CD4-positive, alpha-beta T cell treated with Interleukin-6 at 100 ng/mL for 8 hours (primary cell): ENCODE measurements at places on chromosomes 12 and 14.

DNA sequence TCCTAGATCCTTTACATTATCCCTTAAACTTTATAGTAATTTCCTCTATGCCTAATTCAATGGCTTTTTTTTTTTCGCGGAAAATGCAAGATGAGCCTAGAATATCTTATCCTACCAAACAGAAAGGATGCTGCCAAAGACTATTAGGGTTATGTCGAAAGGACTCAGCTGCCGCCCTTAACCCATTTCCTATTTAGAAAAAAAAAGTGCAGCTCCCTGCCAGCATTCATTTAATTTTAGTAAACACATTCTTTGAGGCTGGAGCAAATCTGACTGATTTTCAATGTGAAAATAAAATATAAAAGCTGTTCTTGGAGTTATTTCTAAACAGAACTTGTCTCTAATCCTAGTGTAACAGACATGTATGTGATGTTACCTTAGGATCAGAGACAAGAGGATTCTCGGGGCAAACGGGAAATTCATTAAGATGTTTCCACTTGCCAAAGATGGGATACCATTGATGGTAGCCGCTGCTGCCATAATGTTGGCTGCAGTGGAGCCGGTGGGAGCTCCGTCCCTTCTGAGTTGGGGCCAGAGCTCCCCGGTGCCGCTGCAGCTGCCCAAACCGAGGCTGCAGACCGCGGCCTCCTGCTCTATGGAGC lies 8.2 kb upstream of the A2M start:
- no peak for DNase-seq

- no peak for DNase-seq
Measured at GRCh38 chr14:93736378-93737014, 51.8 kb downstream of the PRIMA1 start.

DNA sequence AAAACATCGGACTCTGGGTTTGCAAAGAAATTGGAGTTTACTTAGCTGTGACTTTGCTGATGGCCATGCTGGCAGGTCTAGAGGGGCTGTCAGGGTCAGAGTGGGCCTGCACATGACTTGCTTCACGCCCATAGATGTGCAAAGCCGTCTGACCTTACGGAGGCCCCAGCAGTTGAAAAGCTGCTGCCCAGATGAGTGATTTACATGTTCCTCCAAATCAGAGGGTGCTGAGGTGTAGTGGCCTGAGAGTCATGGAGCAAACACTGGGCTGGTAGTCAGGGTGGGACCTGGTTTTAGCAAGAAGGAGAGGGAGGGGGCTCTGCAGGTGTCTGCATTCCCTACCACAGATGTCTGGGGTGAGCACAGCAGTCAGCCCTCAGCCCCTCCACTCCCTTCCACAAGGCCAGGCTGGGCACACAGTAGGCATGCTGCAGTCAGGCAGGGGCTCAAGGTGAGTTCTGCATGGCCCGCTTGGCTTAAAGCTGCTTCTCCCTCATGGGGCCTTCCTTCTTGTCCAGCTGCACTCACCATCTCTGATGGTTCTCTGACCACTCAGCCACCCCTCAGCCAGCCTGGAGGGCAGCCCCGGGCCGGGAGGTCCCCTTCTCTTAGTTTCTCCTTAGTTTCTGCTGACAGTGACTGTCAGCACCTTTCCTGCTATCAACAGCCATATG lies 34.2 kb upstream of the EML1 start:
- DNase-seq = no peak

DNA sequence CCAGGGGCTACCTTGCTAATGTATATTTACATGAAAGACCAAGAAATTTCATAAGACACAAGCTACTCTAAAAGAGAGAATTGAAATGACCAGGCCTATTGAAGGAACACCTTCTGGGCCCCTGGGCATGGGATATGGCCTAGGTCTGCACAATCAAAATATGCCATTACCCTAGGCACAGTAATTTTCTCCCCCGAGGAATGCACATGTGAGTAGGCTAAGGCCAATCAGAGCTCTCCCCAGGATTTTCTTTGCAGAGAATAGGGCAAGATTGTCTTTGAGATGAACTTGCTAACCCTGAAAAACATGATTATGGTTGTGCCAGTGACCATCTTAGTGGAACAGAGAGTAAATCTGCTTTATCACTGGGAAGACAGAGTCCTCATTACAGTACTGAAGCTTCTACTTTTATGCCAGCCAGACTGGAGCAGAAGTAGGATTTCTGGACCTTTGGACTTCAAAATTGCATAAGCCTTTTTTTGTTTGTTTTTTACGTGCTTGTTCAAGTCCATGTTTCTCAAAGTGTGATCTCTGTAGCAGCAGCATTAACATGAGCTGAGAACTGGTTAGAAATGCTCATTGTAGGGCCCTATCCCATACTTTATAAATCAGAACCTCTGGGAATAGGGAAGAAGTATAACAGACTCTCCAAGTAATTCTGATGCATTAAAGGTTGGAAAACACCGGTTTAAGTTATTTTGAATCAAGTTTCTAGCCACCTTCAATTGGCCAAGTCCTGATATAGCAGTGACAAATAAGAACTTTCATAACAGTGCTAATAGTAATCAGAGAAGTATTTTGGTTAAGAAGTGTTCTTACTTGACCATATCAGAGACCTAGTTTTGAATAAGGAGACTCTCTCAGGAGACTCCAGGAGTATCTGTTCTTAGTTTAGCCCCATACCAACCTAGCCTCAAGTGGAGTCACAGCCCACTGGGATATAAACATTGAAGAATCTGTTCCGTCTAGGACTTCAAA lies 112.9 kb downstream of the LMO3 start:
- DNase-seq = no peak

- DNase-seq = no peak
Measured at GRCh38 chr14:88934351-88934806, 109.9 kb downstream of the TTC8 start.

GRCh38 chr14:51616724-51617409 lies 34.8 kb upstream of the FRMD6 start:
- DNase-seq = no peak

- DNase-seq = no peak
Measured at GRCh38 chr12:11854011-11854499, 204.6 kb downstream of the ETV6 start.

- DNase-seq = peak; percentile 22
Measured at GRCh38 chr12:107374161-107374840, 281.0 kb upstream of the CRY1 start.

DNA sequence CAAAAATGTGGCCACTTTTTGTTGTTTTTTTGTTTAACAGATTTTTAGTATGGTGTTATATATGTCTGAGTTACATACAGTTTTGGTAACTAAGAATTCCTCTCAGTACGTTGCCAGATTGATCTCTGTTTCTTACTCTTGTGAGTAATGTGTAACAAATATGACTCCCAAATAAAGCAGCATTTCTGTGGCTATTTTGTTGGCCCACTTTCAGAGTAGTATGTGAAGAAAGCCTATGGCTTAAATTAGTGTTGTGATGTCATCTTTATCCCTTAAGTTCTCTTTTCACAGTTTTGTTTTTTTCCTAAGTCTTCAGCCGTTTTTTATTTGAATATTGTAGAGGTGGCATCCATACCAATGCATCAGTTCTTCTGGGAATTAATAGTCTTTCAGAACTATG lies 10.7 kb downstream of the PCNX4 start:
- no peak for DNase-seq

- DNase-seq = peak; percentile 2
Measured at GRCh38 chr14:92093320-92093719, 13.1 kb downstream of the ATXN3 start.

DNA sequence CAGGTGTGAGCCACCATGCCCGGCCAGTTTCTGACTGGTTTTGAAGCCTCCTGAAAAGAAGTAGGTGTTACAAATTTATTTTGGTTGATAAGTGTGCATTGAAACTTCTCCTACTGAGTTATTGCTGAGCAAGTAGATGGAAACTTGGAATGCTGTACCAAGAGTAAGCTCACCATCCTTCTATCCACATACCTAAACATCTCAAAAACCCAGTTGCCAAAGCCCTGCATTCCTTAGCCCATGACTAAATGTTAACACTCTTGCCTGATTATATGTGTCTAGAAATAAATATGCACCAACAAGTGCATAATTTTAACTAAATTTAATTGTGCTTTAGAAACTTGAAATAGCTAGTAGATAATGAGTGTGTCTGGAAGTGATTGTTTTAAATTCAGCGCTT lies 357.8 kb downstream of the DUSP6 start:
- no peak for DNase-seq

- DNase-seq = no peak
Measured at GRCh38 chr14:102283631-102284129, 21.3 kb downstream of the MOK start.

- DNase-seq = peak; percentile 29
Measured at GRCh38 chr12:14959126-14959440, 2.3 kb downstream of the ARHGDIB start.

- no peak for DNase-seq
Measured at GRCh38 chr12:96064271-96064670, 28.9 kb upstream of the LTA4H start.
